IMR-90 (cell line): ENCODE measurements at places on chromosomes 5 and 9. TPM values are rescaled to one million over a fixed set of nuclear protein-coding genes. Genes with fewer than 3 reads are reported as not detected.

The FGF1 gene
- 7.7 and 8.1 TPM in 2 replicates for total RNA-seq

The ITGA2 gene
- 83.6 and 93.4 TPM in 2 replicates for total RNA-seq

The ADAMTS16 gene
- total RNA-seq = 0.18 and 0.28 TPM in 2 replicates

The GRXCR2 gene
- total RNA-seq = not detected in 2 replicates

The MZB1 gene
- total RNA-seq = not detected in 2 replicates

The DPM2 gene
- 10.8 TPM in 2 replicates for total RNA-seq

The MEGF10 gene
- total RNA-seq = not detected in 2 replicates
